ENCODE measurements at places on chromosomes 6 and 20.

DNA sequence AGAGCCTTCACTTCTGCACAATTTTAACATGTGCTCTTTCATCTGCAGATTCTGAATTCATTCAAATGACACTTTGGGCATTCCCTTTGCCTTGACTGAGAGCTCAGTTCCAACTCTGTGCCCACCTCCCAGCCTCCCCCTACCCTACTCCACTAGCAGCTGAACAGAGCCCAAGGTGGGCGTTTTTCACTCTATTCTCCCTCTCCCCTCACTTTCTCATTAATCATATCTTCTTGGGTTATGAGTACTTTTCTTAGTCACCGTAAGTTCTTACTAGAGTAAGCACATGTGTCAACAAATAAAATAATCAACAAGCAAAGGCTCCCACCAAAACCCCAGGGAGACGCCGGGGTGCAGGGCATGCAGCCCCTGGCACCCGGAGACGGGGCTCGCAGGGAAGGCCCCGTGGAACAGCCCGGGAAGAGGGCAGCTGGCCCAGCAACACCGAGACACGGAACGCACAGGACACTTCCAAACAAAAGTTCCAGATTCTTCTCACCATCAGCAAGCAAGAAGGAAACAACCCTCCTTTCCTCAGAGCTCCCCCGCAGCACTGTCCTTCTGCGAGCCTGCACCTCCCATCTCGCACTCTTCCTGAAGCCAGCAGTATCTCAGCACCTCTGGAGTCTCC is 34.1 kb downstream of the TAF4 start:
- no peak for DNase-seq

DNA sequence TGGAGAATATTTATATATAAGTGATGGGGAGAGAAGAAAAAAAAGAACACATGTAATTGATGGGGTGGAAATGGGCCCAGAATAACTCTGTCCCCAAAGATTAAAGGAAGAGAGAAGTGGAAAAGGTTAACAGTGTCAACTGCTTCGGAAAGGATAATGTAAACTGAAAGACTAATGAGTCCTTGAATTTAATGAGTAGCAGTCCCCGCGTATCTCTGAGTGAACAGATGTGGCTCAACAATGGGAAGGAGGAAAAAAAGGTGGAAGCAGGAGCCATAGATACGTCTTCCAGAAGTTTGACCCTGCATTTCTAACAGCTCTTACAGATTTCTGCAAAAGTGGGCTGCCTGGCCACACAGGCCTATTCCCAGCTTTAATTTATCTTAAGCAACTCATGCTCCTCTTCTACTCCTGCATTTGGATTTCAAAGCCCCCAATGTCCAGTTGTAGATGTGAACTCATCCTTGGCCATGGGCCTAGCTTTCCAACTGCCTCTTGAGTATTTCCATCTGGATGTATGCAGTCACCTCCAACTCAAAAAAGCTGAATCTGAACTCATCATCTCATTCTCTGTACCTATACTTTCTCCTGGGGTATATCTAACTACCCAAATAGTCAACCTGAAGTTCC is 61.3 kb downstream of the DST start:
- DNase-seq: no peak

DNA sequence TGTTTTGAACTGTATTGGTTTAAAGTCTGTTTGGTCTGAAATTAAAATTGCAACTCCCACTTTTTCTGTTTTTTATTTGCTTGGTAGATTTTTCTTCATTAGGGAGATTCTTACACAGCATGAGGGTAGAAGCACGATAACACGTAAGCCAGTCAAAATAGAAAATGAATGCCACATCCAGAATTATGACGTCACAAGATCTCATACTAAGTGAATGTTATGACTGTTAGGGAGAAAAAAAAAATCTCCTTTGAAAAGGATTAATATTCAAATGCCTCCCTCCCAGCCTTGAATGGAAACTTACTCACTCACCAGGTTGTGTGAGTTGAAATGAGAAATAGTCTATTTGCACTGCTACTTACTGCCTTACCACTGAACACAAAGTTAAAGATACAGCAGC is 670.8 kb downstream of the TFAP2A start:
- no peak for DNase-seq

- no peak for DNase-seq
Observed at GRCh38 chr20:32052778-32053362, 828 bp downstream of the HCK start.

DNA sequence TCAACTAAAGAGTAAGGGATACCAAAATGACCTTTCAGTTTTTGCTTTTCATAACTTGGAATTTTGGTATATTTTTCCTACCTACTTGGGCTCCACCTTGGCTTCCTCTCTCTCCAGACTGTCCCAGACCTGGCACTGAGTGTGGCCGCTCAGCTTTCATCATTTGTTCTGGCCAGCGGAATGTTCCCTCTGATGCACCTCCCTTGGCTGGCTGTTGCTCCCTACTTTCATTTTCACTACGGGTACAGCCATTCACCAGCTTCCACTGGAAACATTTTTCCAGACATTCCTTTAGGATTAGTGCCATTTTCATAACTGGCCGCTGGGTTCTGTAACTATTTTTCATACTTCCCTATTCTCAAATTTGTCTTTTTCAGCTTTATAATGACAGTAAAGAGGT is 487.4 kb downstream of the TENT5A start:
- DNase-seq: no peak

- no peak for DNase-seq
Observed at GRCh38 chr6:161168281-161168891, 105.5 kb downstream of the AGPAT4 start.

GRCh38 chr20:5000263-5001173 is 792 bp downstream of the SLC23A2 start:
- peak; percentile 6 for DNase-seq

DNA sequence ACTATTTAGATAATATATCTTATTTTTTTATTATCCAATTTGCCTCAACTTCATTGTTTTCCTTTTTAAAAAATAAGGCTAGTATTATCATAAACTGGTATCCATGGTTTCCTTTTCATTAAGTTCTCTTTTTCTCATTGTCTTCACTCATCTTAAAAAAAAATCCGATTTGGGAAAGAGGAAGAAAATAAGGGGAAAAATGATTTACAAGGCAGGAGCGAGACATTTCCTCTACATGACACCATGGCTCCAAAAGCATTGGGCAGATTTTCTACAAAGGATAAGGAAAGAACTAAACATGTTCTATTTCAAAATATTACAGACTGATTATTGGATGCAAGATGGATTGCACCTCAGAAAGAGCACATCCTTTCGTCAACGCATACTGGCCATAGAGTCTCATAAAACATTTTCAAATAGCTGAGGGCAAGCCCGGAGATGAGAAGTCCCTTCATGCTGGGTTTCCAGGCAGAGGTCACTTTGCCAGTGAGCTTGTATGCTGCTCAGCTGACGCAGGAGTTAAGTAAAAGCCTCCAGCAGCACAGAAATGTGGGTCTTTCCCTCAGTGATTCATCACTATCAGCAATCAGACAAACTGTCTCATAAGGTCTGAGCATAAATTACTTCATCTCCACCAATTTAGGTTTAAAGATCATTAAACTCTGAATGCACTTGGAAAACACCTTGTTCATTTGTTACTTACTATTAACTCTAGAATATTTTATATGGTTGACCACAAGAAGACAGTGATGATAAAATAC is 129.0 kb upstream of the TNFAIP3 start:
- no peak for DNase-seq

DNA sequence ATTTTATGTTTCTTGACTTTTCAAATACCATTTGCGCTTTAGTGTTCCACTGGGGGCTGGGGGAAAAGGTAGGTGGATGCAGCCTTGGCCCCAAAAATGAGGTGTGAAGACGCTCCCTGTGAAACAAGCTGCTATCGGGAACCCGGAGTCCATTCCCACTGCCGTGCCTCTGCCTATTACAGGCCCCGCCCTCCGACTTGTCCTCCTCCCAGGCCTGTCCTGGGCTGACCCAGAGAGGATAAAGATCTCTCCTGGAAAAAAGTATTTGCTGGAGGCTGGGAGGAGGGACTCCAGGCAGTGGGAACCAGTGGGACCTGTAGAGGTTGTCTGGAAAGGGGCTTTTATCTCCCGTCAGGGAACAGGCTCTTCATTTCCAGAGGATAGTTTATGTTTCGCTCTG is 215.0 kb downstream of the SLC24A3 start:
- no peak for DNase-seq

- peak; percentile 24 for DNase-seq
Observed at GRCh38 chr20:46562373-46563169, 12.1 kb upstream of the OCSTAMP start.

All from stimulated activated CD8-positive, alpha-beta memory T cell treated with anti-CD3 and anti-CD28 coated beads, Interleukin-15, amount 100 ng/mL, for 4 hours (primary cell).